ENCODE measurements at places on chromosomes 1 and 21. TPM values are rescaled to one million over a fixed set of nuclear protein-coding genes. Genes with fewer than 3 reads are reported as not detected.

- no peak for DNase-seq
Measured at GRCh38 chr1:210631399-210631798, 302.7 kb downstream of the HHAT start.

The TMEM52 gene
- 0.62 TPM for total RNA-seq

The ZC3H11A gene
- total RNA-seq = 78.1 TPM

GRCh38 chr1:18743233-18743632, 112.6 kb downstream of the PAX7 start:
- DNase-seq = no peak

The TPM3 gene
- 412 TPM for total RNA-seq

DNA sequence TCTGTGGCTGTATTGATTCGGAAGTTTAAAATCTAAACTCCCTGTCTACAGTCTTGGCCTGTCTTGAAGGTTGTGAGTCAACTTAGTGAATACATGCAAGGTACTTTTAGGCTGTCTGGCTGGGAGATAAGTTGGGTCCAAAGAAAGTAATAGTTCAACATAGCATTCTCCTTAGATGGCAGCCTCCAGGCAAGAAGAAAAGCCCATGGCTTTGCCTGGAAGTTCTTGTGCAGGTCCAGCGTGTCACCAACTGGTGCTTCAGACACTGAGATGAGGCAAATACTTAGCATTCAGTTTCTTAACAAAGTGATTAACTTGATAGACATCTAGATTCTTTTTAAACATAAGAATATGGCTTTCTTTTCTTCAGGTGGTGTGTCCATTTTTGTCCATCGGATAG, 328.2 kb downstream of the DISC1 start:
- no peak for DNase-seq

The TRIM45 gene
- 0.84 TPM for total RNA-seq

DNA sequence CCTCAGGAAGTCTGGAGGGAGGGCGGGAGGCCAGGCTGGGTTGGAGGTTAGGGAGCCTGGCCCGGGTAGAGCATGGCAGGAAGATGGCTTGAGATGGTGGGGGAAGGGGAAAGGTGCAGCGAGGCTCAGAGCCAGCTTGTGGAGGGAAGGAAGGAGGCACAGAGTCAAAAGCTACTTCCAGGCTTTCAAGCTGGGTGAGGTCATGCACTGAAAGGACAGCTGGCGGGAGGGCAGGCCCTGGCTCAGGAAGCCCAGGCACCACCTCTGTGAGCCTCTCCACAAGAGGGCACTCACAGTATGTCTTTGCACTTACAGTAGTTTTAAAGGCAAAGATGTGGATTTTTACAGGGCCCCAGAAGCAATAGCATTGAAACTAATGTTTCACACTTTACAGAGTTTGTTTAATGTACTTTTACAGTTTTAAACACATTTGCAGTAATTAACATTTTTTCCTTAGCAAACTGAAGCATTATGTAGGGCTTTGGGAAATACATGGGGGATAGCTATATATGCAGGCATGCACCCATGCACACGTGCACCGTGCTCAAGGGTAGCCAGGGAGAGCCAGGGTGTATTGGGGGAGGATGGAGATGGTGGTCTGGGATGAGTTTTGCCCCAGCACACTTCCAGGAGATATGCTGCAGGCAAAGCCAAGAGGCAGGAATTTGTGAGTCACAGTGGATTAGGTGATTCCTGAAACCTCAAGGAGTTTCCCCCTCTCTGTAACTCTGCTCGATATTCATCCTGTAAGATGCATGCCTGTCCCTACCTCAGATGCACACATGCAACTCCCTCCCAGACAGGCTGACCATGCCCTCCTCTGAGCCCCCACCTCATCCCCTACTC, 6.1 kb upstream of the ADAM15 start:
- peak; percentile 50 for DNase-seq

The CFH gene
- 0.17 TPM for total RNA-seq

The SLC1A7 gene
- total RNA-seq = not detected

- no peak for DNase-seq
Measured at GRCh38 chr1:229363723-229364122, 20.9 kb upstream of the CCSAP start.

DNA sequence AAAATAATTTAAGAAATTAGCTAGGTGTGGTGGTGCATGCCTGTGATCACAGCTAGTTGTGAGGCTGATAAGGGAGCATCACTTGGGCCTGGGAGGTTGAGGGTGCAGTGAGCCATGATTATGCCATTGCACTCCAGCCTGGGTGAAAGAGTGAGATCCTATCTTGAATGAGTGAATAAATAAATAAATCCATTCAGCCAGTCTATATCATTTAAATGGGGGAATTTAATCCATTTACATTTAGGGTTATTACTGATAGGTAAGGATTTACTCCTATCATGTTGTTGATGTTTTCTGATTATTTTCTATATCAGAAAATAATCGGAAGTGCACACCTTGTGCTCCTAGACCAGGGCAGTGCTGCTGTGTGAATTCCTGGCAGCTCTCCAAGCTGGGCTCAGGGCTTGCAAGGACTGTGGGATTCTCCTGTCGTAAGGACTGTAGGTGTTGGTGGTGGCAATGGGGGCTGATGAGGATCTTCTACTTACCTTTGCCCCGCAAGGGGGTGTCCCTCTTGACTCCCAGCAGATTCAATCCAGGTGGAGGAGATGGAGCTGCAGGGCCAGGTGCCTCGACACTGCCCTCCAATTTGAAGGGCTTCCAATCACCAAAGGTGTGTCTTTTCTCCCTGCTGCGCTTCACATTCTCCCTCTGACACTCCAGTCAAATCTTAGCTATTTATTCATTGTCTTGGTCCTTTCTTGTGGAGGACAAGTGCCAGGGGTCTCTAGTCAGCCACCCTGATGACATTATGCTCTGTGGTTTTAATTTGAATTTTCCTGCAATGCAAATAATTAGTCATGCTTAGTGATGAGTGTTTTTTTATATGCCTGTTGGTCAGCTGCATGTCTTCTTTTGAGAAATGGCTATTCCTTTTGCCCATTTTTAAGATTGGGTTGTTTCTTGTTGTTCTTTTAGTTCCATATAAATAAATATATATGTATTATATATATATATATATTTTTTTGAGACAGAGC, 14.1 kb upstream of the TRAPPC10 start:
- no peak for DNase-seq
